Esophagus mucosa (tissue), 1 donor: ENCODE measurements at places on chromosomes 1 and 21. TPM values are rescaled to one million over a fixed set of nuclear protein-coding genes. Genes with fewer than 3 reads are reported as not detected.

Gene ZNF683
- not detected for total RNA-seq

DNA sequence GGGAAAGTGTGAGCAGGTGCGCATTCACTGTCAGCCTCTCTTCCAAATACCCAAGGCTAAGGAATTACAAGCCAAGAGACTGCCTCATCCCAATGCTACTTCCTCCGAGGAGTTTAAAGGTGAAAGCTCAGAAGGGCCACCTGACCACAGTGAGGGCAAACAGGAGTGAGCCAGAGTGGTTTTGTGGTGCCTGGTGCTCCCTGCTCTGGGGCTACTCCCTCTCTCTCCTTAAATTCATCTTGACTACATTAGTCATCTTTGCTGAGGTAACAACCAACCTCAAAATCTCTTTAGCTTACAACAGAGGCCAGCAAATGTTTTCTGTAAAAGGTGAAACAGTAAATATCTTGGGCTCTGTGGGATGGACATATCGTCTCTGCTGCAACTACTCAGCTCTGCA, 14.2 kb upstream of the ZBTB8A start:
- no peak for ATAC-seq

- no peak for ATAC-seq
Observed at GRCh38 chr1:192367436-192367835, 50.6 kb downstream of the RGS21 start.

Gene TTC13
- total RNA-seq: 6.6 TPM

GRCh38 chr1:36772647-36773495, 261.4 kb downstream of the GRIK3 start:
- no peak for ATAC-seq
